ENCODE measurements at places on chromosomes 2 and 18.

GRCh38 chr2:196263181-196263747, 91.9 kb upstream of the STK17B start:
- DNase-seq, result peak; percentile 62

- no peak for DNase-seq
Measured at GRCh38 chr2:73980566-73980965, 4.1 kb upstream of the TET3 start.

DNA sequence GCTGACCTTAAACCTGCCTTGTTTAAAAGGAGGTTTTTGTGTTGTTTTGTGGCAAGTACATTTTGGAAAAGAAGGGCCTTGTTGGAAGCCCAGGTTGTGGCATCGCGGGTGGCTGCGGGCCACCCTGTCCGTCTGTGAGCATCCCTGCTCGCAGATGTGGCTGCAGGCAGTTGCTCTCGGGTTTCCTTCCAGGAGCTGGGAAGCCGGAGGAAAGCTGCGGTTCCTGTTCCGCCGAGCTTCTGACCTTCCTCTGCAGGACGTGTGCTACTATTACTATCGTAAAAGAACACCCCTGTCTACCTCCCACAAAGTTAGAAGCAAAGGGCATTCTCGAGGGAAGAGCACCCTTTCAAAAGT, 766 bp downstream of the MFF start:
- no peak for DNase-seq

DNA sequence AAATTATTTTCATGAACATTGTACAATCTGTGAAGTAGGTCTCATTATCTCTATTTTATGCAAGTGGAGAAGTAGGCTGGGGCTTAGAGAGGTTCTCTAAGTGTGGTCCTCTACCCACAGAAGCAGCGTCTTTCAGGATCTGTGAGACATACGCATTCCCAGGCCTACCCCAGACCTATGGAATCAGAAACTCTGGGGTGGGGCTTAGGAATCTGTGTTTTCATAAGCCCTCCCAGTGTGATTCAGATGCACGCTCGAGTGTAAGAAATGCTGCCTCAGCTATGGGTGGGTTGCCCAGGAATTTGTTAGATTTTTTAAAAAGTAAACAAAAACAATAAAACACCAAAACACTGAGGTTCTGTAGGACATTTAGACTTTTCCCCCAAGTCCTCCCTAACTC, 14.8 kb upstream of the ZAP70 start:
- DNase-seq, result no peak

- no peak for DNase-seq
Measured at GRCh38 chr2:232843834-232844233, 26.2 kb upstream of the SNORC start.

DNA sequence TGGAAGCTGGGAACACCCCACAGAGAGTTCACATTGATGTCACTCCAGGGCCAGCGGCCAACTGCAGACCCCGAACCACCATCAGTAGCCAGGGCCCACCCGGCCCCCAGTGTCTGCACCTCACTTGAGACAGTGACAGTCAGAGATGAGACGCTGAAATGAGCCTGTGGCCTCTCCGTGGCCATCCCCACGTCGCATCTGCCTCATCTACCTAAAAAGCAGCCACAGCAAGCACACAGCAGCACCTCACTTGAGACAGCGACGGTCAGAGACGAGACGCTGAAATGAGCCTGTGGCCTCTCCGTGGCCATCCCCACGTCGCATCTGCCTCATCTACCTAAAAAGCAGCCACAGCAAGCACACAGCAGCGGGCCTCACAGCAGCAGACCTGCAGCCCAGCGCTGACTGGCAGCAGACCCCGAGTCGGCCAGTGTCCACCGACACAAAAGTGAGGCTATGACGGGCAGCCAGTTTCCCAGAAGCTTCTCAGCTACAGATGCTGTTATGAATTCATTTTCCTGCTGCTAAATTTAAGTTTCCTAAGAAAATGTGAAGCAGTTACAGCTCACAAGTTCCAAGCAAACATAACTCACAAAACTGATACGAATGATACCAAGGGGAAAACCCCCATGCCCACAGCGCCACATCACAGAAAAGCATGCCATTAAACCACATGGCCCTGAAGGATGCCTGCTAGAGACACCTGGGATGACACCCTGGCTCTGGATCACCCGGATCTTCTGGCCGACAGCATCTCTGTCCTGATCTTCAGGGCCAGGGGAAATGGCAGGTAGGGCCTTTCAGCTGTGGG, 27.7 kb downstream of the SNORC start:
- peak; percentile 70 for DNase-seq

GRCh38 chr2:37119157-37119556, 34.8 kb downstream of the GPATCH11 start:
- no peak for DNase-seq

- peak; percentile 74 for DNase-seq
Measured at GRCh38 chr2:73920577-73921545, 5.8 kb upstream of the DGUOK start.

Data from activated CD8-positive, alpha-beta T cell treated with anti-CD3 and anti-CD28 coated beads for 36 hours (primary cell).